Glutamatergic neuron (in vitro differentiated cells): ENCODE measurements at places on chromosomes 7 and 10.

DNA sequence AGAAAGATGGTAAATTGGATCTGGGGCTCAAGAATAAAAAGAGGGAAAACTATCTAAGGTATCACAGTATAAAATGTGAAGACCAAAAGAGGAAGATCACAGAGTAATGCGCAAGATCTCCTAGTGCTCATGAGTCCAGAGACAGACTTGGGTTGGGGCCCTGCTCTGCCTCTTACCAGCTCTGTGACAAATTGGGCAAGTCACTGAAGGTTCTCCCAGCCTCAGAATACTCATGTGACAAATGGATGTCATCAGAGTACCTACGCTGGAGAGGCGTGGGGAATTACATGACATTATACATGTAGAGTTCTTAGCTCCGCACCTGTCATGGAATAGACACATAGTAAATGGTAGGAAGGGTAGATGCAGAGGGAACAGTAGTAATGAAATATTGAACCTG, 124.4 kb downstream of the DOCK4 start:
- no peak for DNase-seq

GRCh38 chr10:129410688-129411392, 56.2 kb upstream of the MGMT start:
- DNase-seq: no peak

- DNase-seq: no peak
Observed at GRCh38 chr10:120727001-120727400, 124.2 kb upstream of the WDR11 start.

DNA sequence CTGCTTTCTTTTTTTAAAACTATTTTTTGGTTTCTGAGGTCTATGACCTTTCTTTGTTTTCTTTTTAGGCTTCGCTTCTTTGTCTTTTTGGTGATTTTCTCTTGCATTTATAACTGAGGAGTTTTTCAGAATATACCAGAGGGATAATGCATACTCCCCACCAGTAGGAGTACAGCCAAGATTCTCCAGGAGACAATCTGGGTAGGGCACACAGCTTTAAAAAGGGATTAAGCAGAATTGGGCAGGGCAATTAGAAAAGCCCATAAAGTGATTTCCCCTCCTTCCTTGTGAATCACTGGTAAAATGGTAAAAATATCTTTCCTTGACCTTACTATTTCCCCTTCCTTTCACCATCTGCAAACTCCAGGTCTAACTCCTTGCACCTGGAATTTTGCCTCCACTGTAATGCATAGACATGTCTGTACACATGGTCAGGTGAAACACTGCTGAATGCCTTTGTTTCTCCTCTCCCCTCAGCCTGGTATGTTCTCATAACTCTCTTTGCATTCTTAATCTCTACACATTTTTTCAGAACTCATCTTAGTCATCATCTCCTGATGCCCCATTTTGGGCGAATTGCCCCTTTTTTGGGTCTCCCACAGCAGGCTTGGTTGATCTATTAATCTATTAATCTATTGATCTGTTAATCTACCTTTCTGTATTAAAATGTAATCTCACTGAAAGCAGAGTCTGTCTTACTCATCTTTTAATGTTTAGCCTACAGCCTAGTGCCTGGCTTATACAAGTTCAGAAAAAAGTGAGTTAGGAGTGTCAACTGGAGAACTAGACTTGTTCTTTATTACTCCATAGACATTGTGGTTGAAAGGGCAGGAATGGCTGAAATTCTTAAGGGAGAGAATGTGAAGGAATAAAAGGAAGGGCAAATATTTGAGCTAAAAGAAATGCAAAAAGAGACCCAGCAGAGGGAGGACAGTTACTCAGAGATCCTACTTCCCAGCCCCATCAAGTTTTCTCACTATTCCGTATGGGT, 64.6 kb downstream of the MDFIC start:
- no peak for DNase-seq

GRCh38 chr7:102973096-102973802, 60.4 kb downstream of the LRRC17 start:
- no peak for DNase-seq

DNA sequence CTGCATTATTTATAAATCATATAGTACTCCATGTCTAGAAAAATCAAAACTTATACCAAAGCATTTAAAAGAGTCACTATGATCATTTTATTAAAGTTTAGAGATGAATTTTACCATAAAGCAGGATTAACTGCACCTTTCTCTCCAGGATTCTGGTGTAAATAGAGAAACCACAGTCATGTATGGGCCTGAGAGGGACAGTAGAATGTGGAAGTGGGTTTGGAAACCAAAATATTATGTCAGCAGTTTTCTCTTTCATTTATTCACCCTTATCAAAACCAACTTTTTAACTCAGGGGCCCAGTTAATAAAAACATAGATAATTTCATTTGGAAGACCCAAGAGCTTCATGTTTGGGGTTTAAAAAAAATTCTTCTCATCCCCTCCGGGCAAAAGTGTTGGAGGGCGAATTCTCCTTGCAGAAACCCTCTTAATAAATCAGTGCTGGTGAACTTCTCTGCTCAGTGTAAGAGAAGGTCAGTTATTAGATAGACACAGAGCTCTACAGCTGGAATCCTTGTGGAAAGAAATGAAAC, 266.2 kb downstream of the CREB5 start:
- no peak for DNase-seq

DNA sequence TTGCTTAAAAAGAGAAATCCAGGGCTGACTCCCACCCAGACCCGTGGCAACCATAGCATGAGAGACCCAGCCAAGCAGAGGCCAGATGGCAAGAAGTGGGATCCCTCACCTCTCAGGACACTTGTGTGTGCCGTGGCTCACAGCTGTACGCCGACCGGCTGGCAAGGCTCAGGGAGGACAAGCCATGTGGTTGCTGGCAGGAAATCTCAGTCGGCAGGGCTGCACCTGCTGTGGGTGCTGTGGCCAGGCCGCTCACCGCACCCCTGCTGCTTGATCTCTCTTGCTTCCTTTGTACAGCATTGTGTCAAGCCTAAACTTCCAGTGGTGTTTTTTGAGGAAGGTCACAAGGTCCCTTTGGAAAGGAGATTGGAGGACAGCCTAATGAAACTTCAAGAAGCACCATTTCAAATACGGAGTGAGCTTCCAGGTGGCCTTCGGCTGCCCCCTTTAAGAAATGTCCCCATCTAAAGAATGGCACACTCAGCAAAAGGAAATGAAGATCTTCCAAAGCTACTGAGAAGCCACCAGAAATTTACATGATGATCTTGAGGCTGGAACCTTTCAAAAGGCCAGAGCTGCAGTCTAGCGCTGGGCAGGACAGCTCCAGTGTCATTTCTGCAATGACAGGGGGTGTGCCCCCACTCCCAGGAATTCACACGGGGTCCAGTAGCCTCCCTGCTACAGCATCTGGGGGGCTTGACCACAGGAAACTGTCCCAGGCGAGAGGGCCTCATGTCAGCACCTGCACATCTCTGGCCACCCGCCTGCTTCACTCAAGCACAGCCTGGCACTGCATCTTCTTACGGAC, 409.0 kb upstream of the MGMT start:
- DNase-seq: no peak

DNA sequence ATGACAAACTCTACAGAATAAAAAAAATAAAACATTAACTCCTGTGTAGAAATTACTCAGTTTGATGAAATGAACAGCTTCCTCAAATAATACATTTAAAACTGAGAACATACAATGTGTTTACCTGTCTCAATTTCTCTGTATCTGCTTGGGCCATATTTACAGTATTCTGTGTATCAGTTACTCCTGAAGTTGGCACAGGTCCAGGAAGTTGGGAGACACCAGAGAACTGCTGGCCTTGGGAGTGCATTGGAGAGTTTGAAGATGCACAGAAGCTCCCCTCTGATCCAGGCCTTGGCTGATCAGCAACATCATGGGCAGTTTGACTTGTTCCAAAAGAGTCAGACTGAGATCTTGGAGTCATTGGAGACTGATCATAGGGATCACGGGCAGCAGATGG, 155.1 kb downstream of the GALNT11 start:
- no peak for DNase-seq

DNA sequence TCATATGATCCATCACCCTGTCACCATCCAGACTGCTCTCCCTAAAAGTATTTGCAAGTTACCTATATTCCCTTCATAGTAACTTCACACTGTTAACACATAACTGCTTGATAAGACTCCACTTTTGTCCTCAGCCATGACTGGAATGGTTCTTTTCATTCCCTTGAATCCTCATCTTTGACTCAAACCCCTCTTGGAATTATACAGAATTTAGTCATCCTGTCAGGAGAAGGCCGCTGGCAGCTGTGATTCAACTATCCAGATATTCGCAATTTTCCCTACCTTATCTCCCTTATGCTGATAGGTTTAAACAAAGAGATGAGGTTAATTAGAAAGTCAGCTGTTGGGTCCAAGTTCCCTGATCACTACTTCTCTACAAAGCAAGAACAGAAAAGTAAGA, 143.0 kb upstream of the HPS1 start:
- DNase-seq: no peak

DNA sequence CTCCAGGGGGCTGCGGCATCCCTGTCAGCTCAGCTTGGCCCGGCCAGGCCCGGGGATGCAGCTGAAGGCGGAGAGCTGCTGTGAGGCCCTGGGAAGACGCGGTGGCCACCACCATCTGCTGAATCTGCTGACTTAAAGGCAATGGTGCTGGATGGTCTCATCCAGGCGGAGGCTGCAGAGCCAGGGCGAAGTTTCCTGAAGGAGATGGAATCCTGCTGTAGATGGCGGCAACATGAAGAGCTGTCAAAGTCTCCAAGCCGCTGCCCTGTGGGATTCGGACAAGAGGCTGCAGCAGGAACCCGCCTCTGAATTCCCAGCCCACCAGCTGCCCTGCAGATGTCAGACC, 200.1 kb downstream of the PTPRN2 start:
- DNase-seq: peak; percentile 79

DNA sequence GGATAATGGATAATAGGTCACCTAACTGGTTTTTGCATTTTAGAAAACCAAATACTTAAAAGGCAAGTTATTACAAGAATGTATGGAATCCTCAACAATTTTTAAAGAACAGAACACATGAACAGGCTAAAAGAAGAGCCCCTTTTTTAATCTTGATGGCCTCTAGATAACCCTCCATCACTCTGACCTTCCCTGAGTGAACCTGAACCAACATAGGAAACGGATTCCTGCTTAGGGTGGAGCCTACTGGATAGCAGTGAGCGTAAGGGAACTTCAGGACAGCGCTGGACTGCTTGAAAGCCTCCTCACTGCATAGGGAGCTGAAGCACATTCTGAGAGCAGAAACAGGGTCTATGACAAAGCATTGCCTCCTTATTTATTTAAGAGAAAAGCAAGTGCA, 20.5 kb downstream of the TRPV5 start:
- no peak for DNase-seq

GRCh38 chr7:50662996-50663395, 97.8 kb upstream of the DDC start:
- DNase-seq: no peak

DNA sequence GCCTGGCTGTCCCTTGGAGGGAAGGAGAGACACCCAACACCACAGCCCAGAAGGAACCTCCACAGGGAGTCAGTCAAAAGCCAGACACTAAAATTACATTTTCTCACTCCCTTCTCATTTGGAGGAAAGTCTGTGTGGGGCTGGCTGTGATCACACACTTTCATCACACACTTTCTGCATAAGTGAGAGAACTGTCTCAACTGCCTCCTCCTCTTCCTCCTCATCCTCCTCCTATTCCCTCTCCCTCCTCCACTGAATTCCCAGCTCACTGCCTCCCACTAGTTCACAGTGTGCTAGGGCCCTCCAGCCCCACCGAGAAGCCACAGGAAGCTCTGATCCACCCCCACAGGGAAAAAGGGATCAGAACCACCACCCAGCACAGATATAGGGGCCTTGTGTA, 91.6 kb downstream of the KCNMA1 start:
- DNase-seq: no peak

DNA sequence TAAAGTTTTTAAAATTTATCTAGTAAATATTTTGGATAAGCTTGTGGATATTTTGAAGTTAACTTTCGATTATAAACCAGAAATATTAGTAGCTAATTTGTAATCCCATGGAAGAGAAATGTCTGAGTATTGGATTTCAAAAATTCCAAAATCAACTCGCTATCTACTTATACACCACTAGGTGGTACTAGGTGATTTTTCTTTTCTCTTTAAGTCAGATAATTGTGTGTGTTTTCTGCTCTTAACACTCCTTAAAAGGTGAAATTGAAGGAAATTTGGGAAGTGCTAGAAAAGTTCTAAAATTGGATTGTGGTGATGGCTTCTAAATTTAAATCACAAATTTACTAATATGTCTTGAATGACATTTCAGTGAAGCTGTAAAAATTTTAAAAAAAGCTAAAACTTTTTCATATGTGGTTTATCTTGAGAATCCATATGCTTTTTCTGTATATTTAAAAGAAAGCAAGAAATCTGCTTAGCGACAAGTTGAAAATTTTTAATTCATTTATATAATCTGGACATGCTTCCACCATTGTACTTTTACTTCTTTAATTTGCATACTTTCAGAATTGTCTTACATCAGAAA, 90.2 kb downstream of the IPMK start:
- DNase-seq: no peak

DNA sequence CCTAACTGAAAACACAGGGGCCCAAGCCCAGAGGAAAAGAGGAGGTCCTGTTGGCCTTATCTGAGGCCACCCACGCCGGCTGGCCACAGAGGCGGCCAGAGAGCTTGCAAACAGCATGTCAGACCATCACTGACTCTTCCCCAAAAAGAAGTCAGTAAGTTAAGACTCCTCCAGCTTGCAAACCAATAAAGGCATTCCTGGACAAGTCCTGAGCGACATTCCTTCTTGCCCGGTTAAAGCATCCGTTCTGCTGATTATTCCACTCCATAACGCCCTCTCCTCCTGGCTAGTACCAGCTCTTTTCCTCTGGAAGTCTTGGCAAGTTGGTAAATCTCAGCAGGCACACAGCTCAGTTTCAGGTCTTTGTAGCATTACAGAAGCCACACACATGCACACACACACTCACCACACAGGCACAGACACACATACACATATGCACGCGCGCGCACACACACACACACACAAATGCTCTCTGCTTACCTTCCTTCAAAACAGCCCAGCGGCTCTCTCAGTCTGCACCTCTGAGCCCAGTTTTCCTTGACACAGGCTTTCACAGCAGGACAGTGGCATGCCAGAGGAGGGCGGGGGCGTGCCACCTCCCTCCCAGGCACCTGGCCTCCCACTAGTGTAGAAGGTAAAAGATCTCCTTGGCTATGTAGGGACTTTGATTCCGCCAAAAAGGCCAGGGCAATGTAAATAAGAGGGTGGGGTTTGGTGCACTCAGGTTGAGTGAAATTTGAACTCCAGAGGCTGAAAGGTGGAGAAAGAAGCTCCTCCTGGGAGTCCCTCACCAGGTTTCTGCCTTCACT, 201.4 kb downstream of the TNS3 start:
- no peak for DNase-seq
